ENCODE measurements at places on chromosomes 4 and X. TPM values are rescaled to one million over a fixed set of nuclear protein-coding genes. Genes with fewer than 3 reads are reported as not detected.

TCEAL4 gene
- 98.4 TPM for total RNA-seq

TMEM35A gene
- 0.13 TPM for total RNA-seq

CXCL10 gene
- not detected for total RNA-seq

HDAC8 gene
- 45.2 TPM for total RNA-seq

RAI2 gene
- not detected for total RNA-seq

GAB3 gene
- 0.03 TPM for total RNA-seq

FABP2 gene
- not detected for total RNA-seq

USP17L15 gene
- not detected for total RNA-seq

PLP1 gene
- total RNA-seq: not detected

DCAF12L1 gene
- not detected for total RNA-seq

DNA sequence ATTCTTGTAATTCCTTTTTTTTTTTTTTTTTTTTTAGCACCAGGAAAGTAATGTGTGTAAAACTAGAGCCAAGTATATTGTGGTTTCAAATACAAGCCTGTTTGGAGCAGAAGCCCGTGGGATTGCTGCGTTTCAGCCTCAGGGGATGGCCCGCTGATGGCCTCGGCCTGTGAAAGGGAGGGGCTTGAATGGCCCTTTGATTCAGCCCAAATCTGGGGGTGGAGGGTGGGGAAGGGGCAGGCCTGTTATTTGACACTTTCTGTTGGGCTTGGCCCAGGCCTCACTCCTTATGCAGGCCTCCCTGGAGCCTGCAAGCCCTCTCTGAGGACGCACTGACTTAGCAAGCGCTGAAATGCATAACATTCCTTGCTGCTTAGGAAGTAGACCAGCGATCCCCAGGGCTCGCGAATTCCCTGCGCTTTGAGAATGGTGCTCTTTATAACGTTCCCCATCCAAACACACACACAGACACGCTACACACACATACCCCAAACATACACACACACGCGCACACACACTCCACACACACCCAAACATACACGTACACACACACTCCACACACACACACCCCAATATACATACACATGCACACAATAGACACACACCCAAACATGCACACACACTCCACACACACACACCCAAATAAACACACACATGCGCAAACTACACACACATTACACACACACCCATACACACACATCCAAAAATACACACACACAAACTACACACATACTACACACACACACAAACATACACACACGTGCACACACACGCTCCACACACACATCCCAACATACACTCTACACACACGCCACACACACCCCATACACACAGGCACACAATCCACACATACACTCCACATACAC, 29.6 kb downstream of the TLR10 start:
- DNase-seq: peak; percentile 99

- DNase-seq: no peak
These were observed 768.2 kb downstream of the CENPC start for GRCh38 chr4:66777097-66777496.

DNA sequence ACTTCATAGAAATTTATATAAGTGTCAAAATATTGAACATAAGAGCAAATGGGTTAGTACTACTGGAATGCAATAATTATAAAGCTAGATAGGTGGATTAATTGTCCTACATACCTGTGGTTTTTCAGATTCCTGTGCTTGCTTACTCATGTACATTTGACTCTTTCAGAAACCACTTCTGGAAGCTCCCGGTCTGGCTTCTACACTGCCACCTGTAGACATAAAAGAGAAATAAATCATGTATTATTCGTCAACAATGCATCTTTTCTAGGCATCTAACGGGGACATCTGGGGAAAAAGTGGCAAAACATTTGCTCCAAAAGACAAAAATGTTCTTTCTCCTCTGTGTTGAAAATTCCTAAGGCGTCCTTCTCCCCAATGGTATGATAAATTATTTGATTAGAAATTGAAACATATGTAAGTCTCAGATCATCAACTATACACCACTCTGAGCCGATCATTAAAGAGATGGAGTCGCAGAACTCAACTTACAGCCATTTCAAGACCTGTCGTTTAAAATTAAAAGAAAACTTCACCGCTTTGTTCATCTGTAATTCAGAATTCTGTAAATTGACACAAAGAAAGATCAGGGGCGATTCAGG, 648.7 kb upstream of the DIPK2B start:
- DNase-seq: no peak

GRCh38 chr4:78345237-78345636, 206.3 kb upstream of the ANXA3 start:
- DNase-seq: peak; percentile 27

- DNase-seq: no peak
These were observed 45.2 kb upstream of the WDR1 start for GRCh38 chr4:10161840-10162239.

DNA sequence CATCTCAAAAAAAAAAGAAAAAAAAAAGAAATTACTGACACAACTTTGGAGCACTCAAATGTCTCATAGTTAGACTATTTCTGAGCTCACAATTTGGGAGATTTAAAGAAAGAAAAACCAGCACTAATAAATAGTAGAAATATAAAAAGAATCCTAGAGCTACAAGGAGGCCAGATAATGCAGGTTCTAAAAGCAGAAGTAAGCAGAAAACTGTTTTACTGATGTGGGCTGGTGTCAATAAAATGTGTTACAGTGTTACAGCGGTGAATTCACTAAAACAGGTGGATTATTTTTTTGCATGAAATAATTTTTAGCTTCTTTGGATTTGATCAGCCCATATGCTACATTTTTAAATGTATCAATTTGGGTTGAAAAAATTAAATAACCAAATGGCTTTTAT, 375.9 kb downstream of the GPM6A start:
- DNase-seq: no peak

DNA sequence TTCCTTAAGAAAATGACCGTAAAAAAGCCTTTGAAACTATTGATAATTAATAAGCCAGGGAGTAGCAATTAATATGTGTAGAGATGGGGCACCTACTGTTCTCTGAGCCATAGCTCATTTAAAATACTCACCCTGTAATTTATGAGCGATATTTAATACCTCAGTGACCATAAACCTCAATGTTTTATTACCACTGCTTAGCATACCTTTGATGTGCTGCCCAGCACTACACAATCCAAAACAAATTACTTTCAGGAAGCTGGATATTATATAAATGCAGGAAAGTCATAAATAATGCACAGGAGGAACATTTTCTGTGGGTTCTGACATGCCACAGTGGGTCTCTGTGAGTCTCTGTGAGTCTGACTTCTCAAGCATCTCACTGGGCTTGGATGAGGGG, 166.1 kb upstream of the RPL34 start:
- DNase-seq: no peak

GRCh38 chr4:3415471-3416141, 26.2 kb upstream of the HGFAC start:
- peak; percentile 46 for DNase-seq

- peak; percentile 21 for DNase-seq
These were observed 8.1 kb upstream of the LINC00632 start for GRCh38 chrX:140701480-140701879.

- no peak for DNase-seq
These were observed 74.3 kb downstream of the IQCM start for GRCh38 chr4:149741186-149741831.

DNA sequence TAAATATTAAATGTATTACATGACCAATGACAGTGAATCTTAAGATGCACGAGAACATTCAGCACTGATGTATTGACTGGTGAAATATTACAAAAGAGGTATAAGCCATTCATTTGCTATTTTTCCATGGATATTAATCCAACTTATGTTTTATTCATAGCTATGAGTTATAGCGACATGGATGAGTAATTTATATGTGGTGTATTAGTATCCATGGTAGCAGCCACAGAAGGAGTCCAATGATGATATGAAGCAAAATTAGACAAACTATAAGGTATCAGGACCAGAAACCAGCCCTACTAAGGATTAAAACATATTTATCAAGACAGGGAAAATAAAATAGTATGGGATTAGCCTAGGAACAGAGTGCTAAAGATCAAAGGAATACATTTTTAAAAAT, 50.7 kb downstream of the THAP9 start:
- DNase-seq: no peak

DNA sequence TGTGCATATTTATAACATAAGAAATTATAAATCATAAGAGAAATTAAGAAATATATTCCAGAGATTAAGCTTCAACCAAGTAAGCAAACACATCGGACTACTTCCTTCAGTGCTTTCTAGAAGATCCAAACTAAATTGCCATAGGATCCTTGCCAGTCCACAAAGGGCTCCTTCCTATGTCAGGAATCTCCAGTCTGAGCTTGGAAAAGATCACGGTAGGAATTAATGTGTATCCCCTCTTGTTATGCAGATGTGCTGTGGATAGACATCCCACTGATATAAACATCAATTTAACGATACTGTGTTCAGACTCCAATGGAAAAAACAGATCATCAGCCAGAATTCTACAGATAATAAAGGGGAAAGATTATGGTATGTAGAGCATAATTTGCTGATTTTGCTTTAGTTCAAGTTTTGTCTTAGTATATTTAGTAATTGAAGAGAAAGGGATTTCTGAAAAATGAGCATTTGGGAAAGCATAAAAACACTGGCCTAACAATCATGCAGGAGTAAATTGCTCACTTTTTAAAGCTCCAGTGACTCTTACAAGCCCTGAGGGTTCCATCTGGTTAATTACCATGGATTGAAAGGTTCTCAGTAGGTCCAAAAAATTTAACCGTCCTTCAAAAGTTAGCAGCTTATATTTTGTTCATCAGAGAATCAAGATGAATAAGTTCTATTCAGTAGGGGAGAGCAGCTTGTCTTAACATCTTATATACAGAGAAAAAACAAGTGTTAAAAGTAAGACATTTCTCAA, 65.9 kb downstream of the HHIP start:
- no peak for DNase-seq

DNA sequence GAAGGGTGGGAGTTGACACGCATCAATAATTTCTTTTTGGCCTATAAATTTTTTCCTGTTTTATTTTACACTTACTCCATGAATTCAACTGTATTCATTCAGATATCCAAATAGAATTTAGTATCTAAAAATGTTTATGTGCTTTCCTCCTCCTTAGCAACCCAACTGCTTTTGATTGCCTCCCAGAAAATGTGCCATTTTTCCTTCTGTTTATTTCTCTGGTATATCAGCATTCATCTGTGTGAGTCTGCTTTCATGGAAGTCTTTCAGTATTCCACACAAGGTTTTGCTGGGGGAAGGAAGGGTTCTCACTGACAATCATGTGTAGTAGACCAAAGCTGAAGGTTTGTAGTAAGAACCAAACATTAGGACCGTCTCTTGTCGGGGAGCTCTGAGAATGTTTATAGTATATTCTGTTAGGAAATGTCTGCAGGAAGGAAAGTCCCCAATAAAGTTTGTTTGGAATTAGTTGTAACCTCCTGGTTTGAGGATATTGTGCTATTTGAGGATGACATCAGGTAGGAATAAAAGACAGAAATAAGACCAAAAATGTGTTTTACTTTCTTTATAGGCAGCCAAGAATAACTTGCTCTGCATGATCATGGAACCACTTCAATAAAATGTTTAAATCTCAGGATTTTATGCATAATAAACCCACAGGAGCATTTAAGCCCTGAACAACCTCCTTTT, 673.6 kb upstream of the INTU start:
- no peak for DNase-seq

DNA sequence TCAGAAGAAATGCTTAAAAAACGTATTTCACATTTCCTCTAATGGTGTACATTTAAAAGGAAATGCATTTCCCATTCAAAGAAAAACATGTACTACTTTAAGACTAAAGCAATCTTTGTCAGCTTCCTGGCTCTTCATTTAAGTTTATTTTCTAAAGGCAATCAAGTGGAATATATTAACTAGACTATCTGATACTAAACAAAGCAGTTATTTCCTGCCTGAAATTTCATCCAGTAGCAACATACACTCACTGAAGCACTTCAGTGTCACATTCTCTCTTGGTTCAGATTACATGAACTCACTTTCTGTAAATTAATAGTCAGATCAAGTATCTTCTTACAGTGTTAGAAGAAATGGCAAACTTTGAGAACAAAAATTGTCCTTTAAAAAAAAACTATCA, 42.5 kb downstream of the LRBA start:
- DNase-seq: no peak

DNA sequence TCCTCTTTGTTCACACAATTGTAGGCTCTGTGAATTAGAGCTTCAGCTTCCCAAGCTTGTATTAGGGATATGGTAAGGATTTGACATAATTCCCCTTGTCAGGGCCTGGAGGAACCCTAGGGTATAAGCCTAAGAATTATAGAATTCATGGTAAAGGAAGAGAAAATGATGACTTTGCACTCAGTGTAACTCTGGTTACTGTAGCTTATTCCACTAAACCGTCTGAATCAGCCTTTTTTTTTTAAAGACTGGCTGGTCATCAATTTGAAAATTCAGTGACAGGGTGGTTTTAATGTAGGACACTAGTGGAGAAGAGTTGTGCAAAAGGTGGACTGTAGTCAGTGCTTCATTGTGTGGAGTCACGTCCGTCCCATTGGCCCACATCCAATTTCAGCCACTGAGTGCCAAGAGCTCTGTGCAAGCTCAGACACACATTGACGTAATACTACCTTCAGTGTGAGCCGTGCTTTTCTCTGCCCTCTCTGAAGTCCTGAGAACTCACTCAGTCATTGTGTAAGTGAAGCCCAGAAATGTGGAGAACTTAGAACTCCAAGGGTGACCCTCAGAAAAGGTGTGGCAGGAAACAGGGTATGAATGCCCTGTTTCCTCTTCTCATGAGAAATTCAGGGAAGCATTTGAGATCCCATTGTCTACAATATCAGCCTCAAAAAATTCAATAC, 449.8 kb downstream of the C4orf33 start:
- DNase-seq: peak; percentile 32

- DNase-seq: no peak
These were observed 4.7 kb upstream of the ZNF674 start for GRCh38 chrX:46549914-46550313.

DNA sequence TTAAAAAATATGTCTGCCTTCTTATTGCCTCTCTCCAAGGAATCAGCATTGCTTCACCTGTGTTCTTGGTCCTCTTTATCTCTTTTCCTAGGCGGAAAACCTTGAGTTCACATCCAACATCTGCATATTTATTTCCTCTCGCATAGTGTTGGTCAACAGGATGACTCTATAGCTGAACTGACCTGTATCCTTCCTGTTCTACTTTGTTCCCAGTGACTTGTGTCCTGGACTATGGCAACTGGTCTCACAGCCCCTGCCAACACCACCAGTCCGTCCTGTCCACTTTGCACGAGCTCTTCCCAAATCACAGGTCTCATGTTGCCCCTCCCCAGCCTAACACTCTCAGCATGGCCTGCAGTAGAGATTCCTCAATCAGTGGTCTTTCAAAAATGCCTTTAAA, 2.0 kb downstream of the DIPK2B start:
- DNase-seq: no peak

- DNase-seq: no peak
These were observed 2.1 kb upstream of the CCNG2 start for GRCh38 chr4:77154761-77155499.

GRCh38 chr4:39367166-39367565, 1.0 kb upstream of the RFC1 start:
- DNase-seq: no peak

- no peak for DNase-seq
These were observed 48.8 kb downstream of the PTCHD1 start for GRCh38 chrX:23383411-23383810.

GRCh38 chr4:145490361-145490760, 8.7 kb downstream of the SMAD1 start:
- no peak for DNase-seq
